ENCODE measurements at places on chromosomes 16 and 17.

- DNase-seq = no peak
These were observed 87.5 kb downstream of the AXIN2 start for GRCh38 chr17:65473985-65474384.

GRCh38 chr17:71799657-71800056 lies 321.2 kb upstream of the SOX9 start:
- no peak for DNase-seq

DNA sequence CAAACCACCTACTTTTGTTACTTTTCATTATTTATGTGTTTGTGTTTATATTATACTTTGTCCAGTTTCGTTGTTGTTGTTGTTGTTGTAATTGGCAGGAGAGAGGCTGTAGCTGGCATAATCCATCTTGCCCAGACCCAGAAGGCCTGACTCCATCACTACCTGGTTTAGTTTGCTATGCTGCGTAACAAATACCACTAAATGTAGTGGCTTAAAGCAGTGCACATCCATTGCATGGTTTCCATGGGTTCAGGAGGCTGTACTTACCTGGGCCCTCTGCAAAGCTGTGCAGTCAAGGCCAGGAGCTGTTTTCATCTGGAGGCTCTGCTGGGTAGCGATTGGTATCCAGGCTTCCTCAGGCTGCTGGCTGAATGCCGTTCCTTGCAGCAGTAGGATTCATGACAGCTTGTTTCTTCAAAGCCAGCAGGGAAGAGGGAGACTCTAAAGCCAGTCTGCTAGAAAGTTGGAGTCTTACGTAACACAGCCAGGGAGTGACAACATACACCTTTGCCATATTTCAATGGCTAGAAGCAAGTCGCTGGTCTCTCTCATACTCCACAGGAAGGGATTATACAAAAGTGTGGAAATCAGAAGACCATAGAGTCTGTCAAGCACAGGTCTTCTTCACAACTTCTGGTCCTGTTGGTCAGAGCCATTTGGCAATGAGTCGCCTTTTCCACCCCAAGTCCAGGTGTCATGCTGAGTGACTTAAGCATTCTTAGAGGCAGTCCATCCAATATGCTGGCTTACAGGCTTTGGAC lies 41.1 kb downstream of the TNRC6C start:
- DNase-seq = no peak

GRCh38 chr17:416293-417206 lies 63.9 kb upstream of the RPH3AL start:
- no peak for DNase-seq

GRCh38 chr17:15966183-15966878 lies 21.4 kb downstream of the ADORA2B start:
- DNase-seq = no peak

DNA sequence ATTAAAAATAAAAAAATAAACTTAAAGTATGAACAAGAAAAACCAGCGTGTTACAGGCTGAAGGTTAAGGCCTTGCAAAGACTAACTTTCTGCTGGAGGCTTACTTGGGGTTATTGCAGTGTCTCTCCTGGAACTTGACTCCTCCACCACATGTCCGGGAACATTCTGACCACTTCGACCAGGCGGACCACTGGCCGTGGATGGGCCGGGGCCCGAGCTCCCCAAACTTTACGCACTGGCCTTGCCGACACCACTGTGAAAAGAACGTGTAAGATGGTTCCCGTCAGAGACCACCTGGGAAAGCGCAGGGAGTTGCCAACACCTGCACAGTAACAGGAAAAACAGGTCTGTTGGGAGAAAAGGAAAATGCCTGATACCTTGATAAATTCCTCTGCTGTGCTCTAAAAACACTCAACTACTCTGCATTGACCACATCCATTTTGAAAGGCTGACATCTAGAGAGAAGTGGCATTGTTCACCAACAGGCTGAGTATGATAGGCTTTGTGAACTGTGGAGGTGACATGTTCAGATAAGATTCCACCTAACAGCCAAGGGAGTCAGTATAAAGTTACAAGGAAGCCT lies 99.1 kb downstream of the ADAMTS18 start:
- no peak for DNase-seq

DNA sequence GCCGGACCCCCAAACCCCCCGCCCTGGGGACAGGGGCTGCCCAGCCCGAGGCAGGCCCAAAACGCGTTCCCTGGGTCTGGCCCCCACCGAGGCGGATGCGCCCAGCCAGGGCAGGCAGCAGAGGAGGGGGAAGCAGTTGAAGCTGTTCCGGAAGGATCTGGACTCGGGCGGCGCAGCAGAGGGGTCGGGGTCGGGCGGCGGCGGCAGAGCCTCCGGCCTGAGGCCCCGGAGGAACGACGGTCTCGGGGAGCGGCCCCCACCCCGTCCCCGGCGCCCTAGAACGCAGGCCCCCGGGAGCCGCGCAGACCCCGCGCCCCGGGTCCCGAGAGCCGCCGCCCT lies 22.9 kb upstream of the ZFPM1 start:
- DNase-seq = no peak

DNA sequence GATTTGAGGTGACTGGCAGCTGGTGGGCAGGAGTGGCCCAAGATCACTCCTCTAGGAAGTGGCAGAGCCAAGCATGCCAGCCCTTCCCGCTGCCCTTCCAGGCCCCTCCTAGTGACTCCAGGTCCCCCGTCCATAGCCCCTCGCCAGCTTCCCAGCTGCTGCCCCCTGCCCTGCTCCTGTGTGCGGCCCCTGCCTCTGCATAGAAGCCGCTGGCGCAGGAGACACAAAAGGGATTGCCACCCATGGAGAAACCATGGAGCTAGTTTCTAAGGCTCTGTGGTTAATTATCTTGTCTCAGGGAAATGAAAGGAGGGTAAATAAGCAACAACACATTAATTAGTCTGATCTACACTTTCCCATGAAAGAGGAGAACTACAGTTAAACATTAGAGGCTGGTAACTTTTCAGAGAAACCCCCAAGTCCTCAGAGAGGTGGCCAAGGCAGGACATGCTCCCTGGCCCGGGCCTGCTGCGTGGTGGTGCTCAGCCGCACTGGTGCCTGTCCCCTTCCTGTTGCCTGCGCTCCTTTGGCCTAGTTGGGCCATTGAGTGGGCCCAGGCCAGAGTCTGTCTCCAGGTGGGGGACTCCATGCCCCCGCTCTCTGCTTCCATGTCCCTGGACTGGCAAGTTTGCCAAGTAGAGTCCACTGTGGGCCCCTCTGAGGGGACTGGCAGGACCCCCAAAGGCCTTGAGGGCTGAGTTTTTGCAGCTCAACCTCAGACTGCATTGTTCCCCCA lies 65.2 kb downstream of the PRMT7 start:
- no peak for DNase-seq

- DNase-seq = no peak
These were observed 3.5 kb upstream of the MTHFSD start for GRCh38 chr16:86558355-86559193.

DNA sequence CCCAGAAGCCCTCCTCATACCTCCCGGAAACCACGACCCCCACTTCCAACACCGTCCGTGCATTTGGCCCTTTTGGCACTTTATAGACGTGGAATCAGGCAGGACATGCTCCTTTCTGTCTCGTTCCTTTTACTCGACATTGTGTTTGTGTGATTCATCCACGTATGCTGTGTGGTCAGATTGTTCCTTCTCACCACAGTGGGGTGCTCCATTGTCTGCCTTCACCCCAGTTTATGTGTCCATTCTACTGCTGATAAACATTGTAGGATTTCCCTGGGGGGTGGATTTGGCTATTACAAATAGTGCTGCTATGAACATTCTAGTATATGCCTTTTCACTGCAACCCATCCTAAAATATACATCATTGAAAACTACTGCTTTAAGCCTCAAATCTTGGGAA lies 28.9 kb upstream of the RPH3AL start:
- DNase-seq = peak; percentile 30

- peak; percentile 75 for DNase-seq
These were observed 1.2 kb downstream of the GRB2 start for GRCh38 chr17:75404223-75404730.

GRCh38 chr17:48642059-48642842 lies 16.1 kb upstream of the HOXB9 start:
- DNase-seq = no peak

GRCh38 chr17:38448208-38448771 lies 20.0 kb downstream of the ARHGAP23 start:
- no peak for DNase-seq
